NCI-H1417 (cell line): ENCODE measurements at places on chromosomes 12 and 14.

DNA sequence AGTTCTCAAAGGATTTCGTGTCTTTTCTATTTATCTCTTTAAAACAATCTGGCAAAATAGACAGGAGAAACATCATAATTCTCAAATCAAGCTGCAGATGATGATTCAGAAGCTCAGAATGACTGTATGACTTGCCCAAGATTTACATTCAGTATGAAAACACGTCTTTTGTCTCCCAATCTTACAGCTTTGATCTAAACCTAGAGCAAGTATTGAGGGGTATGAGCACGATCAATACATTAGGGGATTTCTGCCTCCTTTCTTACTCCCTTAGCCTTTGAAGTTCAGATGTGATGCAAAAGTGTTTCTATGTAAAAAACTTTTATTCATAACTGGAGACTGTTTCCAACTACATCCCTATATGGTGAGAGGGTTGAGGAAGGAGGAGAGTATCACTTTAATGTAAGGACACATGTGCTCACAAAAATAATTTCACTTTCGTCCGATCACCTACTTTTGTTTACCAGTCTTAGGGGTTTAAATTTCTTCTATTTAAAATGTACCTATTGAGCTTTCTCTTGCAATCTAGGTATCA lies 454.8 kb downstream of the TMTC2 start:
- no peak for DNase-seq

DNA sequence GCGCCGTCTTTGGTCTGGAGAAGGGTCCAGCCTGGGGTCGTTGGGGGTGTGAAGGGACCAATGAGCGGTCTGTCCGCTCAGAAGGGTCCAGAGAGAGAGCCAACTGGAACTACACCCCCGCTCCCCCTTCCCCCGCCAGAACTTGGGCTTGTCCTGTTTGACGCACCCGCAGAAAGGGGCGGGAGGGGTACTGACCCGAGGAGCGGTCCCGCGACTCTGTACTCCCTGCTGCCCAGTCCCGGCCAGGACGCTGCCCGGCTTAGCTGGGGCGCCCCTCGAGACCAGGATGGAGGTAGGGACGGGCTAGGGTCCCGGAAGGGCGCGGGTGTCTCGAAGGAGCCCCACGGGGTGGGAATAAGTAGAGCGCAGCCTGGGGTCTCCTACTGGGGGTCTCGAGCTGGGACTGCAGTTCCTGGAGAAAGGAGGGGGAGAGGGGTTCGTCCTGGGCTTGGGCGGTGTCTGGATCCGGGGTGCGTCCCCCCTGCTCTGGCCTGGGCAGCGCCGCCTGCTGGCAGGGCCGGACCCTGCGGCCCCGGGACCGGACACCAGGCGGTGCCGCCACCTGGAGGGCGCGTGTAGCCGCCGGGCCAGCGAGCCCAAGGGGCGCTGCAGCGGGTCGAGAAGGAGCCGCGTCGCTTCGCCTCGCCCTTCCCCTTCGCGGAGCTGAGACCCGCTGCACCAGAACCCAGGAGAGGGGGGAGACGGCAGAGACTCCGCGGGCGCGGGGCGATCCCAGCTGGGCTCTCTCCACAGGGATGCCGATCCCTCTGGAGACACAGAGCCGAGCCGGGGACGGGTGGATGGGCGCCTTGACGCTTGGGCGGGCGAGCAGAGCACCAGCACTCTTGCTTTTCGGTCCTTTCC lies 3.8 kb upstream of the CACNB3 start:
- peak; percentile 90 for DNase-seq

GRCh38 chr12:130955238-130955816 lies 1.6 kb downstream of the ADGRD1 start:
- DNase-seq, result no peak

DNA sequence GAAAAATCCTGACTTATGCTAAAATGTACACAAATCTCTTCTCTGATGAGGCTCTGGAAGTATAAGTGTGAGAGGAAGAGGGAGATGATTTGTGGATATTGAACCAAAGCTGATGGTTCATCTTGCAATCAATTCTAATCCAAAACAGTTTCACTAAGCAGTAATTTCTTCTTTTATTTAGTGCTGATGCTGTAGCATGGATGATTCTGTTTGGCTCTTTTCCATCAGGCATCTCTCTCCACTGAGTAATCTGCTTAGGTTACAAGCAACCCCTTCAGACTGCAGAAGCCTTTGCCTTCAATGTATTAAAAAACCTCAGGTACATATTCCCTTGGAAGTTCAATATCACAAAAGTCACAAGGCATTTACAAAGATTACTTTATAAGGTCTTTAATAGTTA lies 159.1 kb upstream of the CCDC198 start:
- DNase-seq, result no peak

DNA sequence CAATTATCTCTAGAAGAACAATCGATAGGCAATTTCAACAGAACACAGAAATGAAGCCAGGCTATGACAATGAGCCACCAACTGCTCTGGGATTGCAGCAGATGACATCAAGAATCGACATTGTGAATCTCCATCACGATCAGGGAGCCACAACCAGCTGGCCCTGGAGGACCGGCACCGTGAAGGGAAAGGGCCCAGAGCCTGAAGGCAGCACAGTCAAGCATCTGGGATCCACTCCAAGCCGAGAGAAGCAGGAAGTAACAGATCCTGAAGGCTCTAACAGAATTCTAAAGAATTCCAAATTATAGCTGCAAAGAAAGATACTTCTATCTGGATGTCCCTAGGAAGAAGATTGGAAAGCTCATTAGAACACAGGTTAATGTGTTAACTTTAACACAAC lies 61.0 kb downstream of the LRRC74A start:
- DNase-seq, result no peak

GRCh38 chr12:98901189-98901588 lies 256.1 kb downstream of the APAF1 start:
- DNase-seq, result no peak

GRCh38 chr14:54381821-54382220 lies 15.0 kb upstream of the CDKN3 start:
- no peak for DNase-seq

GRCh38 chr14:31207287-31207754 lies 272 bp downstream of the HECTD1 start:
- DNase-seq, result peak; percentile 84

GRCh38 chr12:113244478-113244958 lies 23.3 kb downstream of the TPCN1 start:
- DNase-seq, result no peak

GRCh38 chr14:88961214-88961613 lies 136.8 kb downstream of the TTC8 start:
- no peak for DNase-seq

- no peak for DNase-seq
These were observed 114.1 kb upstream of the BTG1 start for GRCh38 chr12:92259696-92260251.

DNA sequence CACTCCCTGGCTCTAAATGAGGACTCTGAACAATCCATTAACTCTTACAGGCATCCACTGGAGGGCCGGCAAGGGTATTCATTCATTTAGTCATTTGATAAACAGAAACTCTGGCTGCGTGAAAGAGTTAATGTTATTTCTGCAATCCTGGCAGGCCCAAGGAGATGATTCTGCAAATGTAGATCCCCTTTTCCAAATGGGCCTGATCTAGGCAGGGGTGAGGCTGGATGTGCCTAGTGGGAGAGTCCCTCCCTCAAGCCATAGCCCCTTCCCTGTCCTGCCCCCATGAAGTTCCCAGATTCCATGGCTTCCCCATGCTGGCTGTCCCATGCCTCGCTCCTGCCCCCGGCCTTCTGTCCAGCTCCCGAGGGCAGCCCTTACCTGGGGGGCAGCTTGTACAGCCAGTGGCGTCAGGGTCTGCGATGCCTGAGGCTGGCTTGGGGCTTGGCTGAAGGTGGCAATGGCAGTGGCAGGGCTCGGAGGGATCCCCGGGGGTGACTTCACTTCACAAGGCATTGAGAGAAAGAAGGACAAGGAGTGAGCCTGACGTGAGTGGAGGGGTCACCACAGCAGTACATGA lies 18.4 kb downstream of the POU6F1 start:
- no peak for DNase-seq

- peak; percentile 21 for DNase-seq
These were observed 114.6 kb upstream of the KRAS start for GRCh38 chr12:25365340-25365730.

- no peak for DNase-seq
These were observed at the start of gene IGF1 for GRCh38 chr12:102480406-102480805. IGF1 (minus strand) TSS chr12:102480563; CDS start chr12:102480381, 182 bp downstream.

GRCh38 chr14:51716610-51717009 lies 64.9 kb downstream of the FRMD6 start:
- peak; percentile 21 for DNase-seq

GRCh38 chr12:117284140-117284539 lies 77.3 kb downstream of the NOS1 start:
- no peak for DNase-seq

GRCh38 chr12:126681676-126682075 lies 1585.3 kb upstream of the TMEM132C start:
- DNase-seq, result no peak

GRCh38 chr12:55940065-55940732 lies 9.2 kb downstream of the DGKA start:
- DNase-seq, result peak; percentile 93

DNA sequence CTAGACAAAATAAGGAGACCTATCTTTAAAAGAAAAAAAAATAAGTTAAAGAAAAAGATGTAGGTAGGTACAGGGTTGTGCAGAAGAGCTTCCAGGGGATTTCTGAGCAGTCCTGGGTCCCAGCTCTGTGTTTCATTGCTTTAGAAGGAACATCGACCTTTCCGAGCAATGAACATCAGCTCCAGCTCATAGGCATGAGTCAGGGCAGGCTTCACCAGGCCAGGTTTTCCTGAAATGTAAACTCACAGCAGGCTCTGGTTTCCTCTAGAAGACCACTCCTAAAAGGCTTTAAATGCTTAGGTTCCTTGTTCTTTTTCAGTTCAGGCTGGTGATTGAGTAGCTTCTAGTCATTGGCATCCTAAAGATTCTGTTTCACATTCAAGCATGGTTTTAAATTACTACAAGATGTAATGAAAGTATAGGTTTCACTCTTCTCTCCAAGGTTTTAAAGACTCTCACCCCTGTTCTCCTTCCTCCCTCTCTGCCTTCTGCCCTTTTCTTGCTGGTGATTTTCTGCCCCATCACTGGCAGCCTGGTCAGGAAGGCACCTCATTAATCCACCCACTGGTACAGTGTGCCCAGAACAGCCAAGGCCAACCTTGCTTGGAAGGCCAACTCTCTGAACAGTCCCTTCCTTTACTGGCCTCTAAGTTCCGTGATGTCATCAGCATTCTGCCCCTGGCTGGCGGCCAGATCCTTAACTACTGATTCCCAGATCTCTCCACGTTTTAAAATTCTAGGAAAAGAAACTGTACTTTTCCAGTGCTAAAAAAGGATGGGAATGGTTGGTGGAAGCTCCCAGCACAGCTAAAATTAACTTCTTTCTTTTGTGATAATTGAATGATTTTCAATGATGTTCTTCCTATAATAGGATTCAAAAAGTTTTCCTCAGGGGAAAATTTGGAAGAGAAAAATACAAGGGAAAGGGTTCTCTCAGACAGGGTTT lies 109.4 kb upstream of the HIF1A start:
- no peak for DNase-seq

- DNase-seq, result no peak
These were observed 4.1 kb upstream of the PLEK2 start for GRCh38 chr14:67416085-67416484.

GRCh38 chr12:84277986-84278385 lies 634.6 kb downstream of the SLC6A15 start:
- DNase-seq, result no peak

DNA sequence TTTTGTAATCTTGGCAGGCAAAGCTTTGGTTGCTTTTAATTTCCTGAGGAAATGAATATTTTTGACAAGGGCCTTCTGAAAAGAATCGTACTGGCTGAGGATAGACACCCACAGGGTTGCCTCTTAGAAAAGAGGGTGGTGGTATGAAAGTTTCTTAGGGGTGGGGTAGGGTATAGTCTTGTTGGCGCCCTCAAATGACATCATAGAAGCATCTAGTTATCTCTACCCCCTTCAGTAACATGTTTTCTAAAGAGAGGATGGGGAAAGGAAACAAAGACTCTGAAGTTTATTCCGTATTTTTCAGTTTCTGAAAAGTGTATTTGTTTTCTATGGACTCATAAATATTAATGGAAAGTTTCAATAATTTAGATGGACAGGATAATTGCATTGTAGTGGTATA lies 13.7 kb downstream of the PRKCH start:
- no peak for DNase-seq

DNA sequence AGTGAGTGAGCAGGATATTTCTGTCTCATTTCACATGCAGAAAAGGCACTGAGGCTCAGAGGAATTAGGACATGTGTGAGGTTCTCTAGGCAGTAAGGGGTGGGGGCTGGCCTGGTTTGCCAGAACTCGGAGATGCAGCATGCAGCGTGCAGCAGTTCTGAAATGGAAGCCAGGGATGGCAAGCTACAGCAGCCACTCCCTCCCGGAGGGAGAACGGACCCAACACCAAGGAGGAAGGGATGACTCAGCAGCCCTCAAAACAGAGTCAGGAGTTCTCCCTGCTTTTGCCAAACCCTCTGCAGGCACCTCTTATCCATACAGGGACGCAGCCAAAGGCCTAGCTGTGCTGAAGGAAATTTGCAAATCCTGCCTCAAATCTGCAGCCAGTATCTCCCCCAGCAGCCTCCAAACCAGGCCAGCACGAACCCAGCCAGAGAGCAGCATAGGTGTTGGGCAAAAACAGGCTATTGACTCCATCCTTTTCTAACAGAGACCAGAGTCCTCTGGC lies 10.3 kb upstream of the SERPINA3 start:
- no peak for DNase-seq

DNA sequence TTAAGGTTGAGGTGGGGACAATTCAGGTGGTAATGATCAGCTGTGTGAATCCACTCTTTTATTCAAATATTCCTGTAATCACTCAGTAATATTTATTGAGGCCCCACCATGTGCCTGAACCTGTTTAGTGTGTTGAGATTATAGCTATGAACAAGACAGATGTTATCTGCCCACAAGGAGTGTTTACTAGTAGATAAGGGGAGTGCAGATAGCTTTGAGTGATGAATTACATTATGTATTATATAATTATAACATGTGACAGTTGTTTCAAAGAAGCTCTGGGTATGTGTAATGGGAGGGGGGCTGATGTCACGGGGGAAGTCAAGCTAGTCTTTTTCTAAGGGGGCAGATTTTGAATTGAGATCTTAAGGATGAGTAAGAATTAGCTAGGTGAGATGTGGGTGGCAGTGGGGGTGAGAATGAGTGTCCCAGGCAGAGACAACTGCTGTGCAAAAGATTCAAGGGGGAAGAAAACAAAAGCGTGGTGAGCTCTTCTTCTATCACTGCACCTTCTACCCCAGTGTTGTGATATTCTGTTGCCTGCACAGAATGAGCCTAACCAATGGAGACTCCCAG lies 21.3 kb upstream of the SRRM4 start:
- no peak for DNase-seq

DNA sequence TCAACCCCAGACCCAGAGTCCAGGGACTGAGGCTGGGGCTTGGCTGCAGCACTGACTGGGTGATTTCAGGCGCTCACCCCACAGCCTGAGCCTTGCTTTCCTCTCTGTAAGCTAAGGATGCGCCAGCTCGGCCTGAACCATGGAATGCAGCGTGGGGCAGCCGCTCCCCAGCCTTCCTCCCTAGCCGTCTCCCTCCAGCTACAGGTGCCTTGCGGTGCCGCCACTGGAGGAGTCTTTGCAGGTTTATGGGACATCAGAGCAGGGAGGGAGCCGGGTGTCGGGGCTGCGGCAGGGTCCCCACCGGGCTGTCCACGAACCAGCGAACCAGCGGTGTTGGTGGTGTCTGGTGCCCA lies 19.4 kb downstream of the PPP2R5C start:
- peak; percentile 52 for DNase-seq

- no peak for DNase-seq
These were observed 76.5 kb downstream of the SPRING1 start for GRCh38 chr12:116661341-116661740.
